ENCODE measurements at places on chromosomes 7 and 10. TPM values are rescaled to one million over a fixed set of nuclear protein-coding genes. Genes with fewer than 3 reads are reported as not detected.

Gene TFR2
- total RNA-seq, result 1.8 TPM

Gene SPDYE2
- not detected for total RNA-seq

Gene OR6B1
- not detected for total RNA-seq

Gene NPY
- total RNA-seq, result not detected

Gene ADAMTS14
- not detected for total RNA-seq

Gene EGR2
- 5.6 TPM for total RNA-seq
